Immature natural killer cell (primary cell): ENCODE measurements at places on chromosomes 7 and 10.

GRCh38 chr7:47669178-47669891, 87.4 kb upstream of the TNS3 start:
- DNase-seq = no peak

DNA sequence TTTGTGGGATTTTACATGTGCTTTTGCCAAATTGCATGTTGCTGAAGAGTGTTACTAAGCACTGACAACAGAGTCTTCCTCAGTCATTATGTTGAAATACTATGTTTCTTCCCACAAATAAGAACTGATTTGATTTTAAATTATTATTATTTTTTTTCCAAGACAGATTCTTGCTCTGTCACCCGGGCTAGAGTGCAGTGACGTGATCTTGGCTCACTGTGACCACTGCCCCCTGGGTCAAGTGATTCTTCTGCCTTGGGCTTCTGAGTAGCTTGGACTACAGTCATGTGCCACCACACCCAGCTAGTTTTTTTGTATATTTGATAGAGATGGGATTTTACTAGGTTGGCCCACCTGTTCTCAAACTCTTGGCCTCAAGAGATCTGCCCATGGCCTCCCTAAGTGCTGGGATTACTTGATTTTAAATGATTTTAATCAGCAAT, 42.3 kb downstream of the MINPP1 start:
- no peak for DNase-seq

- DNase-seq = no peak
Observed at GRCh38 chr10:12372846-12373245, 23.5 kb downstream of the CAMK1D start.

- DNase-seq = no peak
Observed at GRCh38 chr7:116342125-116342524, 131.8 kb downstream of the TES start.

DNA sequence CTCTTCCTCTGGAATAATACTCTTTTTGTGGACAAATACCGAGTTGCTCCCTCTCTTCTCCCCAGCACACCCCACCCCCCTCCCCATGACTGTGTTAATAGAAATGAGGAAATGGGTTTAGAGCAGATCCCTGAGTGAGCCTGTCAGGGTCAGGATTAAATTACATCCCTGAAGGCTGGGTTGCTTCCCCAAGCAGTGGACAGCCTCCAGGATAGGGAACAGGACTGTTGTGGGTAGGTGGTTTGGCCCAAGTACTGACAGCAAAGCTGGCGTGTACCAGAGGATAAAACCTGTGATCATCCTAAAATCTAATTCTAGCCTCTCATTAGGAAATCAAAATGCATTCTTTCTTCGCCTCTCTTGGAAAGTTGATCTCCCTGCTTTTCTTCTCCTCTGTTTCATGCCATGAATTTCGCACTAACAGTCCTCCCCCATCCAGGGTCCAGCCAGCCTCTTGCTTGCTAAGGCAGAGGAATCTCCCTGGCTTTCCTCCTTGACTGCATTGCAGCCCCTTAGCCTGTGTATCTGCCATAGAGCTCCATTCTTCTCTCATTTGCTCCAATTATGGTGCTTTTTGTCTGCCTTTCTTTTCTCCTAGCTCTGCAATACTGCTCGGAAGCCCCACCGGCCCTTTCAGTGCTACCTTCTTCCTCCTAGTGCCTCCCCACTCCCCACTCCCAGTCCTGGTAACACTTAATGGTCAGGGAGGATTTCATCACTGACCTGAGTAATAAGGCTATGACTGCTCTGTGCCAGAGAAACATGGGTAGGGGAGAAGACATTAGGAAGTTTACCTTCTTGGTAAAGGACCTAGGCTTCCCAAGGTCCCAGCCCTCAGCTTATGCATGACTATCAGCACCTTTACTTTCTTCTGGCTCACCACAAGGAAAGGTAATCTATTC, 8.4 kb downstream of the LRRC4 start:
- no peak for DNase-seq

DNA sequence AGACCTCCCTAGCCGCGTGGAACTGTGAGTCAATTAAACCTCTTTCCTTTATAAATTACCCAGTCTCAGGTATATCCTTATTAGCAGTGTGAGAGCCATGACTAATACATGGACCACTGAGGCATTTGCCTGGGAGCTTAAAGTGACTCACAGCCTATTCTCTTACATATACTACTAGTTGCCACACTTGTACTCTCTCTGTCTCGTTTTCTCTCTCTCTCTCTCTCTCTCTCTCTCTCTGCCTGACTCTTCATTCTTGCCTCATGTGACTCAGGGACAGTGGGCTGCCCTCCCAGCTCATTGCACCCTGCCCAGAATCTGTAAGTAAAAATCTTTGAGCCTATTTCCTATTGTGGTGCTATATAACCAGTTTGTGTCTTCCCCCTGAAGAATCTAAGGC, 238.5 kb upstream of the MAGI2 start:
- no peak for DNase-seq

DNA sequence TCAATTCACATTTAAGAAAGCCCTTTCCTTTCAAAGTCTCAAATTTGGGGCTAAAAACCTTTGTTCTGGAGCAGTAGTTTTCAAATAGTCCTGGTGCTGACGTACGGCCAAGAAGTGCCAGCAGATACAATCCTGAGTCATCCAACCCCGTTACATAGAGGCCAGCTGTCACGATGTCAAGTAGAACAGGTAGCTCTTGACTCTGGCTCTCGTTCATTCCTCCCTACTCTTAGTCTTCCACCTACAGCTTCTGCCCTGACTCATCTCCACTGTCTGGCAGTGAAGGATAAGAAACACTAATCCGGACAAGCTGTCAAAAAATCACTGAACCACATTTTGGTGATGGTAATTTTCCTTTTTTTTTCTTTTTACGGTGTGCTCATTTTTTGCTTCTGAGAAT, 132.4 kb upstream of the PTN start:
- no peak for DNase-seq

- DNase-seq = no peak
Observed at GRCh38 chr7:47390914-47391313, 191.0 kb downstream of the TNS3 start.
